Stimulated activated naive CD8-positive, alpha-beta T cell treated with anti-CD3 and anti-CD28 coated beads, Interleukin-15, amount 100 ng/mL, for 72 hours (primary cell): ENCODE measurements at places on chromosomes 5 and 9.

DNA sequence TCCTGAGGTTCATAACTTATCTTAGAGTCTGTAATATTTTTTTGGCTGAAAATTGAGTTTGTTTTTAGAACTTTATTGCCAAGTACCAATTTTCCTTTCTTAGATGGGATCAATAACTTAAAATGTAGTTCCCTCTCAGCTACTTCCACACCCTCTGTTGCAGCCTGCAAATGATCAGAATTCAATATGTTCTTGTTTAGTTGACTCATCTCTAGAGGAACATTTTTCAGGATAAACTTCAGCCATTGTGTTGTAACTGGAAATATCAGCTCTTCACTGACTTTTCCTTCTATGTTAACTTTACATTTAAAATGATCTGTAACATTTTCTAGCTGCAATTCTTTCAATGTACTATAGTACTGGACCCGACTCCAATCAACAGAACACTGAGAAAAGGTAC is 115.7 kb downstream of the ESM1 start:
- no peak for DNase-seq

- DNase-seq = no peak
Observed at GRCh38 chr5:103428411-103428871, 134.1 kb downstream of the NUDT12 start.

- no peak for DNase-seq
Observed at GRCh38 chr5:81021951-81022687, 62.0 kb downstream of the RASGRF2 start.

- DNase-seq = no peak
Observed at GRCh38 chr5:73896097-73896496, 270.1 kb downstream of the ARHGEF28 start.

DNA sequence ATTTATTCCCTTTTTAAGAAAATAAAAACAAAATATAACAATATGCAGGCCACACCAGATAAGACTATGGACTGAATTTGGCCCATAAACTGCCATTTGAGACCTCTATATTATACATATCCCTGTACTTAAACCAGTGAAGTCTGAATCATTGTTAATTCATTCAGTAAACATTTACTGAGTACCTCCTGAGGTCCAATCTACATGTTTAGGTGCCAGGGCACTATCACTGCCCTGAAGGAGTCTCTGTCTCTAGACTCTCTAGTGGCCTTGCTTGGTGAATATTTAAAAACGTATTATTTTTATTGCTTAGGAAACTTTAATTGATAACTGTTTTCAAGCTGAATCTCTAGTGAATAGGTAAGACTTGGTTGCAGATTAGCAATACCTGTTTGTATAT is 74.7 kb upstream of the ELL2 start:
- no peak for DNase-seq

DNA sequence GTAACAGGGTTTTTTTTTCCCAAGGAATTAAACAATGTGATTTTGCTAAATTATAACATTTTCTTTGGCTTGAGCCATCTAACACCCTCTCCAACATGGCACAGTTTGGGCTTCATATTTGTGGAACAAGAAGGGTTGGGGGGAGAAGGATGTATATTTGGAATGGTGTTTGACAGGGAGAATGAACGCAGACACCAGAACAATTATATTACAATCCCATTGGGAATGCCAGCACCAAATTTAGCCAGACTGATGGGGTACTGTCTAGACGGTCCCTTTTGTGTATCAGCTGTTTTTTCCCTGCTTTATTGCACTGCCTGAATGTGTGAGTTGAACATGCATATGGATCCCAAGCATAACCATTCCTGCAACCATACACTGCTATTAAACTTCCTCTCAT is 130.9 kb upstream of the TMEM161B start:
- no peak for DNase-seq

DNA sequence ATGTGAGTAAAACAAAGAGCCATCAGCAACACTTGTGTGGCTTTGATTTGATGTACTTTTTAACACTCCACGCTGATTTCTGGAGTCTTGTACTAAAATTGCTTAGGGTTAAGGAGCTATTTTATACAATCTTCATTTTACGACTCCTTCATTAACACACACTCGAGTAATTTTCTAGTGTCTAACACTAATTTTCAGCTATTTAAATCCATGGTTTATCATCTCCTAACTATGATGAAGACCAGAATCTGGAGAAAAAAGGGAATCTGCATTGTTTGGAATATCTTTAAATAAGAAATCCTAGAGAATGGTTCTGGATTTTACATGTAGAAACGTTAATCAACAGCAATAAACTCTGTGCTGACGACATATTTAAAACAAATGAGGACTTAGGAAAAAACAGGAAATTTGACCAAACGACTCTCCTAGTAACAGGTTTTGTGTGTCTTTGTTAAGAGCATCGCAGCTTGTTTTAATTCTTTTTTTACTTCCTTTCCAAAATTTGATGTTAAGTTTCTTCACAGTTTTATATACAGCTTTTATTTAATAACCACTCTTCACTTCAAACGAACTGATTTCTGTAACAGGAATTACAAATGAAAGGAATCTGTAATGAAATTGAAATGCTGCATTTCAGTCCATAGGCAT is 138.5 kb downstream of the AOPEP start:
- no peak for DNase-seq

DNA sequence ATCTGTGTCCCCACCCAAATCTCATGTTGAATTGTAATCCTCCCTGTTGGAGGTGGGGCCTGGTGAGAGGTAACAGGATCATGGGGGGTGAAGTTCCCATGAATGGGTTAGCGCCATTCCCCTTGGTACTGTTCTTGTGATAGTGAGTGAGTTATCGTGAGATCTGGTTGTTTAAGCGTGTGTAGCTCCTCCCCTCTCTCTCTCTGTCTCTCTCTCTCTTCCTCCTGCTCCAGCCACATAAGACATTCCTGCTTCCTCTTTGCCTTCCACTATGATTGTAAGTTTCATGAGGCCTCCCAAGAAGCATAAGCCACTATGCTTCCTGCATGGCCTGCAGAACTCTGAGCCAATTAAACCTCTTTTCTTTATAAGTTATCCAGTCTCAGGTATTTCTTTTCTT is 28.8 kb downstream of the C5orf15 start:
- DNase-seq = no peak
